Activated naive CD4-positive, alpha-beta T cell treated with Interleukin-2 at 50 U/mL for 16 hours (primary cell): ENCODE measurements at places on chromosomes 1 and 21.

DNA sequence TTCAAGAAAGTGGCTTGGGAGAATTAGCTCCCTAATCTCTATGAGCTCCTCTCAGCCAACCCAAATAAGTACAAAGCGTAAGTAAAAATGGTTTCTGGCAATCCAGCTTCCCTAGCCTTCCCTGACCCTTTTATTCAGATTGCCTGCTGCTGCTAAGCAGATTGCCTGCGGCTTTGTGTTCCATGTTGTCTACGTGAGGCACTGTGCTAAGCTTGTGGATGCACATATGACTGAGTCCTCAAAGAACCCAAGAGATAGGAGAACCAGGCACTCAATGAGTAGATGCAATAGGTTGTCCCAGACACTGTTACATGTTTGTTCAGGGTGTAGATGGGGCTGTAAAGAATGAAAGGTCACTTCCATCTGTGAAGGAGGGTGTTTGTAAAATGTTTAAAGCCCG lies 6.3 kb upstream of the OSBPL9 start:
- no peak for DNase-seq

- no peak for DNase-seq
These were observed 180.0 kb downstream of the KAZN start for GRCh38 chr1:14778541-14778897.

DNA sequence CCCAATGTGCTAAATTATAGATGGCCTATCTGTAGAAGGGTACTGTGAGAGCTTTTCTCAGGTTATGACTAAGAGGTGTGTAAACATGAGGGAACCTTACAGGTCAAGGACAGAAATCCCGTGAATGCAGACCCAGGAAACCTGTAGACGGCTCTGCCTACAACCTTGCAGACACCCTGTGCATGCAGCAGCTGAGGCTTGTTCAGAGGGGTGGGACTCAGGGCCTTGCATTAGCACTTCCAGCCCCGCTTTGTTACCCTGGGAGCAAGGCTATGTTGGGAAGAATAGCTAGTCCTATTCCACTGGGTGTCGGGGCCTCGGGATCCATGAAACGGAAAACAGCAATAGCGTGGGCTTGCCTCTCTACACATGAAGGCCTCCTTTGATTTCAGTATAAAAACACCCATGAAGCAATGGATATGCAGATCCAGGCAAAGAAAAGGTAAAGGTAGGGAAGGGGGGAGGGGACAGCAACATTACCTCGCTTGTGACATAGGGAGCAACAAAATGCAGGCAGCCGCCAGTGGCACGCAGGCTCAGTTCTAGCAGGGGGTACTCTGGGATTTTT lies 9.5 kb upstream of the NDUFS5 start:
- no peak for DNase-seq

GRCh38 chr1:211551638-211552460 lies 27.1 kb downstream of the SLC30A1 start:
- no peak for DNase-seq

DNA sequence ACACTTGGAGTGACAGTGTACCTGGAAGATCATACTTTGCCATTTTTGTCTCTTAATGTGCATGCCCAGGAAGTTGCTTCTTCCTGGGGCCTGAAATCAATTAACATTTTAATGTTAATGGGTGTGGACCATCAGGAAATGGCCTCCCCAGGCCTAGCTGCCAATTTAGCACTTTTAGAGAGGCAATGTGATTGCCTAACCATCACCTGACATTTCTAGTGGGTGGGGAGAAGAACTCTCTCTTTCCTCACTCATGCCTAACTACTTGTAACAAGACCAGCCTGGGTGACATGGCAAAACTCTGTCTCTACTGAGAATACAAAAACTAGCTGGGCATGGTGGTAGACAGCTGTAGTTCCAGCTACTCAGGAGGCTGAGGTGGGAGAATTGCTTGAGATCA lies 549.0 kb upstream of the RGS18 start:
- DNase-seq = no peak

- DNase-seq = no peak
These were observed 429.3 kb upstream of the RUNX1 start for GRCh38 chr21:35478161-35479064.

DNA sequence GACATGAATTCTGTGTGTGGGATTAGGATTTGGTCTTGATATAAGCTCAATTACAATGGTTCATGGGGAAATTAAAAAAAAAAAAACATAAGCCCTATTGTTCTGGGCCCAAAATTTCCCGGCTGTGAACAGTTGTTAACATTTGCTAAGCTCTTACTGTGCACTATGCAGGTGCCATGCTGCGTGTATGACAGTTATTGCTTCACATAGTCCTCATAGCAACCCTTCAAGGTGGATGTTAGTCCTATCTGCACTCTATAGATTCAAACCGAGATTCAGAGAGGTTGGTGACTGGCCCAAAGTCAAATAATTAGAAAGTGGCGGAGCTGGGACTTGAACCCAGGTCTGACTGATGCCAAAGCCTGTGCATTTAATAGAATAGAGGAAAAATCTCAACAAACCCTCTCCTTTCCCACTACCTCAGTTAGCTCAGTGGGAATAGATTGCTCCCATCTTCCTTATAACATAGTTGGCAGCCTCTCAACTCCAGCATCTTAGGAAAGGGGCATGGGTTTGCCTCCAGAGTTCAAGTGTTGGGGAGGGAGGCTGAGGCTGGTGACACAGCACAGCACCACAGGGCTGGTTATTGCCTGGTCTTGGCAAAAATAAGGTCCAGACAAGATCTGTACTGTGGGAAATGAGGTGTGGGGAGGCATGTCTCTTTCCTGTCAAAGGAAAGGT lies 55.0 kb upstream of the GCLM start:
- no peak for DNase-seq

DNA sequence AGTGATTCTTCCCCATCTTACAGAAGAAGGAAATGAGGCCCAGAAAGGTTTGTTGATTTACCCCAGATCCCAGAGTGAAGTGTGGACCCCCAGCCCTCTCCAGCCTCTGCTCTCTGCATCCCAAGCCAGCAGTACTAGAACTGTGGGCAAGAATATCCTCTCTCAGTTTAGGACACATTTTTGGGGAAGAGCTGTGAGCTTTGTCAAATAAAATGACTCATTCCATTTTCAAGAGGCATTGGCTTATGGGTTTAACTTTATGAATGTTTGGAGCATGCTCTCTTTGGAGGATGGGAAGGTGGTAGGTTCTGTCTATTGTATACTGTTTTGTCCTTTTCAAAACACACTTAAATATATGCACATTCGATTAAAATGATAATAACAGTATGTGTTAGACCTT lies 70.6 kb upstream of the CNTN2 start:
- DNase-seq = no peak

GRCh38 chr1:45206808-45207623 lies 611 bp upstream of the ZSWIM5 start:
- DNase-seq = no peak
